ENCODE measurements at places on chromosomes 13 and 19.

DNA sequence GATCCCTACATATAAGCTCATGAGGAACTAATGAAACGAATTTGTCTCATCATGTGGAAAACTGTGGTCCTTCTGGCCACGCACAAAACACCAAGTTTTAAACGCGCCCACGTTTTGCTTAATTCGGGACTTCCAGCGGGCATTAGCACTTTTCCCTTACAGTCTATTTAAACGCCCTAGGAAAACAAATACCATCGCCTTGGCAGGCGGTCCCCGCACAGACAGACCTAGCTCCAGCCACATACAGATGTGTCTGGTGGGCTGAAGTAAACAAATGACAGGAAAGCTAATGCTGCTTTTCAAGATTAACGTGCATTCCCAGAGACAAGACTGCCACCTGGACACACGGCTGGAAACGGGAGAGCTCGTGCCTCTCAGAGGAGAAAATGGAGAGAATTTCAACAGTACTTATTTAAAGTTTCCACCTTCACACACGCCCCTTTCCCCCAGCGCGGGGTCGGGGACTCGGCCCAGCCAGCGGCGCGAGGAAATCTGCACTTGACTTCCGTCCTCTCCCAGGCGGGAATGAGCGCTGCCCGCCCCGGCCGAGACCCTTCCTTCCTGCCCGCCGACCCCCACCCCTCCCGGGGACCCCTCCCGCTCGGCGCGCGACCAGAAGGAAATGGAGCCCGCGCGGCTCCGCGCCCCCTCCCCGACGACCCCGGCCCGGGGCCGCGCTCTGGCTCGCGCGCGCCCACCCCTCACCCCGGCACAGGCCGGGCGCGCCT, 931 bp downstream of the USP12 start:
- H3K4me1 ChIP-seq, result peaks cover 38% of the 10 kb centered on the region
- H3K4me3 ChIP-seq, result peak overlapping the region; percentile 87
- H3K27me3 ChIP-seq, result no peaks in the 10 kb centered on the region

- H3K4me3 ChIP-seq, result no peak overlapping the region
- H3K27ac ChIP-seq, result no peak overlapping the region
- H3K4me1 ChIP-seq, result peaks cover 15% of the 10 kb centered on the region
- no peaks in the 10 kb centered on the region for H3K36me3 ChIP-seq
- DNase-seq, result no peak
Observed at GRCh38 chr19:1182727-1183126, 8.7 kb upstream of the SBNO2 start.

GRCh38 chr13:98923641-98924397, 54.0 kb downstream of the DOCK9 start:
- no peak overlapping the region for H3K4me3 ChIP-seq
- DNase-seq, result no peak
- no peak overlapping the region for H3K27ac ChIP-seq
- no peaks in the 10 kb centered on the region for H3K27me3 ChIP-seq

GRCh38 chr19:8578642-8579265, 1.5 kb upstream of the MYO1F start:
- peak; percentile 93 for DNase-seq
- H3K4me1 ChIP-seq, result peaks cover 3% of the 10 kb centered on the region
- H3K27me3 ChIP-seq, result peaks cover 3% of the 10 kb centered on the region
- H3K4me3 ChIP-seq, result no peak overlapping the region
- no peak overlapping the region for H3K27ac ChIP-seq
- H3K36me3 ChIP-seq, result no peaks in the 10 kb centered on the region

DNA sequence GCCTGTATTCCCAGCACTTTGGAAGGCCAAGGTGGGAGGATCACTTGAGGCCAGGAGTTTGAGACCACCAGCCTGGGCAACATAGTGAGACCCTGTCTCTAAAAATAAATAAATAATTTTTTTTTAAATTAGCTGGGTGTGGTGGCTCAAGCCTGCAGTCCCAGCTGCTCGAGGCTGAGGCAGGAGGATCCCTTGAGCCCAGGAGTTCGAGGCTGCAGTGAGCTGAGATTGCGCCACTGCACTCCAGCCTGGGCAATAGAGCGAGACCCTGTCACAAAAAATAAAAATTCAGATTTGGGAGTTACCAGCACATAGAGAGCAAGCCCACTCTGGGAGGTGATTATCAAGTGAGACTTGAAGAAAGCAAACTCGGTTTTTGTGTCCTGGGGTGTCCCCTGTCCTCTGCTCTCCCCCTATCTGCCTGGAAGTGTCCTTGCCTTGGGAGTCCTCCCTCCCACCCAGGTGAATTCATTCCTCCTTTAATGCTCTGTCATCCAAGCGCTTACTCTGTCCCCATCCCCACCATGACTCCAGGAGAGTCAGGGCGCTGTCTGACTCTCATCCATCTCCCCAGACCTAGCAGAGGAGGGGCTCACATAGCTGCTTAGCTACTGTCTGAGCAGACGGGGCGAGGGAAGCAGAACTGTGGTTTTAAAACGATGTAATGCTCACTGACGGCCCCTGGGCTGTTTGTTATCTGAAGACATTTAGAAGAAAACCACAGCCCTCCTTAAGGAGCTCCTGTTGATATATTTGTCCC, 146.8 kb downstream of the STK24 start:
- peaks cover 24% of the 10 kb centered on the region for H3K36me3 ChIP-seq
- H3K4me3 ChIP-seq, result no peak overlapping the region
- no peak overlapping the region for H3K27ac ChIP-seq
- DNase-seq, result peak; percentile 38
- H3K4me1 ChIP-seq, result no peaks in the 10 kb centered on the region

GRCh38 chr13:98328511-98328910, 151.4 kb upstream of the RNF113B start:
- DNase-seq, result no peak
- H3K36me3 ChIP-seq, result no peaks in the 10 kb centered on the region
- peaks cover 26% of the 10 kb centered on the region for H3K4me1 ChIP-seq
- H3K4me3 ChIP-seq, result no peak overlapping the region

- no peak overlapping the region for H3K27ac ChIP-seq
- H3K4me3 ChIP-seq, result no peak overlapping the region
- H3K27me3 ChIP-seq, result no peaks in the 10 kb centered on the region
- H3K36me3 ChIP-seq, result no peaks in the 10 kb centered on the region
- no peaks in the 10 kb centered on the region for H3K4me1 ChIP-seq
- DNase-seq, result no peak
Observed at GRCh38 chr19:31501427-31502195, 152.4 kb upstream of the TSHZ3 start.

DNA sequence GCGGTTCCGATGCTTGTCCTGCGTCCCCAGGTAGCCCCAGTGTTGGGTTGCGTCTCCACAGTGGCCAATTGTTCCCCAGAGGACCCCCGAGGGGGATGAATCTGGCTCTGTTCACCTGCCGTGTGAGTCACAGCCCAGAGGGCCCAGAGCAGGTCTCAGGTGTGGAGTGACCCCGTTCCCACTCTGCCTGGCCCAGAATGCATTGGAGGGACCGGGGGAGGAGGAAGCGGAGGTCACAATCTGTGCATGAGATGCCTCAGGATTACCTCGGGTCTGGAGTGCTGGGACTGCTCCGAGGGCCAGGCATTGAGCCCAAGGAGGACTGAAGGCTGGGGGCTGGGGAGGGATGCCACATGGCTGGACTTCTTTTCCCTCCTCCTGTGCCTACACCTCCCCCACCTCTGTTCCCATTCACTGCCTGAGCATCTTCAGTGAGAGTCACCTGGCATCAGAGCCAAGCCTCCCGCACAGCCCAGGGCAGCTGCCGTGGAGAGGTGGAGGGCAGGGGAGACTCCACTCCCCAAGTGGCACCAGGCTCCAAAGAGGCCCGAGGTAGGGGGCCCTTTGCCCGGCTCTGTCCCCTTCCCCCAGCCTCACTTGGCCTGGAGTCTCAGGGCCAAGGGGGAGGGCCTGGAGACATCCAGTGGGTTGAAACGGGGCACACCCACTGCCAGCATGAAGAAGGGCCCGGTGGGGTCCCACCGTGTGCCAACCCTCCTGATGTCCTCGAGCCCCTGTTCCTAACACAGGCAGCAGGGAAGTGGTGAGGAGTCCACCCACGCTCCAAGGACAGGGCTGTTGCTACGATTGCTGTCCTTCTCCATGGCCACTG, 81.1 kb downstream of the CHST8 start:
- no peak overlapping the region for H3K27ac ChIP-seq
- H3K27me3 ChIP-seq, result no peaks in the 10 kb centered on the region
- no peak overlapping the region for H3K4me3 ChIP-seq
- no peaks in the 10 kb centered on the region for H3K4me1 ChIP-seq

GRCh38 chr19:54882758-54883157, 8.7 kb downstream of the FCAR start:
- no peaks in the 10 kb centered on the region for H3K27me3 ChIP-seq
- H3K36me3 ChIP-seq, result no peaks in the 10 kb centered on the region
- no peaks in the 10 kb centered on the region for H3K4me1 ChIP-seq
- no peak overlapping the region for H3K27ac ChIP-seq
- DNase-seq, result no peak

- H3K36me3 ChIP-seq, result no peaks in the 10 kb centered on the region
- H3K4me3 ChIP-seq, result no peak overlapping the region
- H3K27me3 ChIP-seq, result no peaks in the 10 kb centered on the region
- no peak overlapping the region for H3K27ac ChIP-seq
- H3K4me1 ChIP-seq, result no peaks in the 10 kb centered on the region
- no peak for DNase-seq
Observed at GRCh38 chr13:21115231-21115630, 53.8 kb upstream of the LATS2 start.

- DNase-seq, result no peak
- no peak overlapping the region for H3K4me3 ChIP-seq
- no peak overlapping the region for H3K27ac ChIP-seq
- H3K27me3 ChIP-seq, result no peaks in the 10 kb centered on the region
- H3K36me3 ChIP-seq, result no peaks in the 10 kb centered on the region
Observed at GRCh38 chr13:105972306-105972721, 563.1 kb downstream of the EFNB2 start.

GRCh38 chr13:106507560-106508274, 27.7 kb downstream of the EFNB2 start:
- peaks cover 28% of the 10 kb centered on the region for H3K4me1 ChIP-seq
- no peaks in the 10 kb centered on the region for H3K27me3 ChIP-seq
- peak; percentile 84 for DNase-seq
- H3K4me3 ChIP-seq, result peak overlapping the region; percentile 51
- H3K27ac ChIP-seq, result peak overlapping the region; percentile 87

- no peak overlapping the region for H3K4me3 ChIP-seq
- H3K27ac ChIP-seq, result no peak overlapping the region
- no peaks in the 10 kb centered on the region for H3K27me3 ChIP-seq
- no peak for DNase-seq
Observed at GRCh38 chr13:73300718-73301425, 242.1 kb downstream of the KLF5 start.

DNA sequence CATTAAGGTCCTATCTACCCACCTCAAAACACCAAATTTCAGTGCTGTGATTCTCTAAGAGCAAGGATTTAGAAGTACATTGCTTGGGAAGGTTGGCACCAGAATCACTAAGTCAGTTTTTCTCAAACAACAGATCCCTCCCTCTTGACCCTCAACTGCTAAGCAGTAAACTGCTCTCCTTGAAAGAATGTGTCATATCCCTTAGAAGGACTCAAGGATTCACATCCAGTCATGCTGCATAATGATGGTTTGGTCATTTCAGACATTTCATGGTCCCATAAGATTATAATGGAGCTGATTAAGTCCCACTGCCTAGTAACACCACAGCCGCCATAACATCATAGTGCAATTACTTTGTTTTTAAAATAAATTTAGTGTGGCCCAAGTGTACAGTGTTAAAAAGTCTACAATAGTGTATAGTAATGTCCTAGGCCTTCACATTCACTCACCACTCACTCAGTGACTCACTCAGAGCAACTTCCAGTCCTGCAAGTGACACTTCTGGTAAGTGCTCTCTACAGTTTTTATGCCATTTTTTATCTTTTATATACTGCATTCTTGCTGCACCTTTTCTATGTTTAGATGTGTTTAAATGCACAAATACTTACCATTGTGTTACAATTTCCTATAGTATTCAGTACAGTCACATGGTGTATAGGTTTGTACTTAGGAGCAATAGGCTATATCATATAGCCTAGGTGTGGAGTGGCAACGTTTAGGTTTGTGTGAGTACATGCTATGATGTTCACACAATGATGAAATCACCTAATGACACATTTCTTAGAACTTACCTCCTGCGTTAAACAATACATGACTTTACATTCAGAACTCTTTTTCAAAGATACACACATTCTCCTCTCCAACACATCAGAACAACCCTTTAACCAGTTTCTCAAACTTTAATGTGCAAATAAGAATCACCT, 15.7 kb upstream of the CCDC169 start:
- peaks cover 37% of the 10 kb centered on the region for H3K36me3 ChIP-seq
- DNase-seq, result no peak
- H3K4me3 ChIP-seq, result no peak overlapping the region
- no peaks in the 10 kb centered on the region for H3K27me3 ChIP-seq
- H3K4me1 ChIP-seq, result peaks cover 22% of the 10 kb centered on the region

- no peaks in the 10 kb centered on the region for H3K27me3 ChIP-seq
- no peak overlapping the region for H3K27ac ChIP-seq
- no peaks in the 10 kb centered on the region for H3K36me3 ChIP-seq
- no peak for DNase-seq
- peaks cover 3% of the 10 kb centered on the region for H3K4me1 ChIP-seq
- no peak overlapping the region for H3K4me3 ChIP-seq
Observed at GRCh38 chr13:39575641-39576238, 27.3 kb downstream of the LHFPL6 start.

- DNase-seq, result no peak
- no peaks in the 10 kb centered on the region for H3K27me3 ChIP-seq
- H3K36me3 ChIP-seq, result no peaks in the 10 kb centered on the region
- no peaks in the 10 kb centered on the region for H3K4me1 ChIP-seq
Observed at GRCh38 chr13:63351081-63351480, 1935.4 kb upstream of the PCDH20 start.

DNA sequence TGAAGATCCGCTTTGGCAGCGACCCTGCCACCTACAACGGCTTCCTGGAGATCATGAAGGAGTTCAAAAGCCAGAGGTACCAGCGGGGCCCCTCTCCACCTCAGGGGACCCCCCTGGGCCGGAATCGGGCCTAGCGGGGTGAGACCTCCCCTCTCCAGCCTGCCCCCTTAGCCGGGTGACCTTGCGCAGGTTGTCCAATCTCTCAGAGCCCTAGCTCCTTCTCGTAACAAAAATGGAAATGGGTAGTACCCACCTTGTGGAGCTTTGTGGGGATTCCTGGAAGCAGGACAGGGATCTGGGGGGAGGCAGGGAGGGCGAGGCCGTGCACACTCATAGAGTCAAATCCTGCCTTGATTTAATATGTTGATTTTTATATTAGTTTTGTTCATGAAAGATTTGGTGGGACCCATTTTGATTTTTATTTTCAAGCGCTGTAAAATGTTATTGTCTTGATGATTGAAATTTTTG, 658 bp downstream of the SIN3B start:
- peaks cover 25% of the 10 kb centered on the region for H3K36me3 ChIP-seq
- peak overlapping the region; percentile 61 for H3K27ac ChIP-seq
- peak; percentile 62 for DNase-seq

DNA sequence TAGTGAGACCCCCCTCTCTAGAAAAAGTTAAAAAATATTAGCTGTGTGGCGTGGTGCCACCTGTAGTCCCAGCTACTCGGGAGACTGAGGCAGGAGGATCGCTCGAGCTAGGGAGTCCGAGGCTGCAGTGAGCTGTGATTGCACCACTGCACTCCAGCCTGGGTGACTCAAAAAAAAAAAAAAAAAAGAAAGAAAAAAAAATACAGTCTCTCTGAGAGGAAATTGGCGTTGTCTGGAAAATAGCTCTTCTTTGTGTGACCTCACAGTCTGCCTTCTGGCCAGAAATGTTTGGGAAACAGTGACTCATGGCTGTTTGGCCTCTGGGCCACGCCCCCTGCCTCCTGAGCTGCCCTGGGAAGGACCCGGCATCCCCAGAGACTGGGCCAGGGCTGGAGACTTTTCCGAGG, 10.7 kb downstream of the MARCHF2 start:
- peak overlapping the region; percentile 31 for H3K4me3 ChIP-seq
- no peaks in the 10 kb centered on the region for H3K36me3 ChIP-seq
- H3K27me3 ChIP-seq, result no peaks in the 10 kb centered on the region
- H3K4me1 ChIP-seq, result peaks cover 13% of the 10 kb centered on the region
